ENCODE measurements at places on chromosomes 12 and 14.

- no peak for DNase-seq
Measured at GRCh38 chr12:105476616-105477015, 146.1 kb downstream of the C12orf75 start.

- DNase-seq = no peak
Measured at GRCh38 chr12:42744539-42745182, 155.1 kb upstream of the PRICKLE1 start.

DNA sequence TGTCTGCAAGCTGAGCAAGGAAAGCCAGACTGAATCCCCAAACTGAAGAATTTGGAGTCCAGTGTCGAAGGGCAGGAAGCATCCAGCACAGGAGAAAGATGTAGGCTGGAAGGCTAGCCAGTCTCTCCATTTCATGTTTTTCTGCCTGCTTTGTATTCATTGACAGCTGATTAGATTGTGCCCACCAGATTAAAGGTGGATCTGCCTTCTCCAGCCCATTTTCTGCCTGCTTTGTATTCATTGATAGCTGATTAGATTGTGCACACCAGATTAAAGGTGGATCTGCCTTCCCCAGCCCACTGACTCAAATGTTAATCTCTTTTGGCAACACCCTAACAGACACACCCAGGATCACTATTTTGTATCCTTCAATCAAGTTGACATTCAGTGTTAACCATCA lies 85.3 kb downstream of the PLBD1 start:
- no peak for DNase-seq

GRCh38 chr12:131758016-131758739 lies 47.3 kb downstream of the SFSWAP start:
- DNase-seq = no peak

DNA sequence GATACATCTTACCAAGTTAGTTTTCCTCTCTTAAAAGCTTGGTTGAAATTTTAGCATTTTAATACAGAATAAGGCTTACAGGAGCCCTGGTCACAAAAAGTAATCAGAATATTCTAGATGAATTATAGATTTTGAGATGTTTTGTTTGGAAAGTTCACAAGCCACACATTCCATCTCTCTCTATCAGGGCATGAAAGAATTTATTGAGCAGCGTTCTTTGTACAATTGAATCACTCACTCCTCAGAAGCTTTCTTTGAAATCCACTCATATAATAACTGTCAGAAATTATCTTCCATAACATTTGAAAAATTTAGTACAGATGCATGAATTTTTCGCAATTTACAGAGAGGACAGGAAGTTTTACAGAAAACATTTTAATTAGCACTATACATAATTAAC lies 938.6 kb upstream of the MDGA2 start:
- no peak for DNase-seq

DNA sequence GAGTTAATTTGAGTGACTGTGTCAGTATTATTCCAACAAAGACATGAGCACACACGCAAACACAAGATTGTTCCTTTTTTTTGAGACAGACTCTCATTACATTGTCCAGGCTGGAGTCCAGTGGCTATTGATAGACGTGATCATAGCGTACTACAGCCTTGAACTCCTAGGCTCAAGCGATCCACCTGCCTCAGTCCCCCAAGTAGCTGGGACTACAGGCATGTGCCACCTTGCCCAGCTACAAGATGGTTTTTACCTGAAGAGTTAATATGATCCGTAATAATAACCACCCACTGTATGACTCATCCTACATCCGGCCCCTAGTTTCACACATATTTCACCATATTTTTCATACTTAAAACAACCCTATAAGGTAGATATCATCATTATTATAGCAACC lies 26.8 kb downstream of the BCAT1 start:
- no peak for DNase-seq

- DNase-seq = peak; percentile 25
Measured at GRCh38 chr12:111503116-111503515, 96.0 kb downstream of the ATXN2 start.

DNA sequence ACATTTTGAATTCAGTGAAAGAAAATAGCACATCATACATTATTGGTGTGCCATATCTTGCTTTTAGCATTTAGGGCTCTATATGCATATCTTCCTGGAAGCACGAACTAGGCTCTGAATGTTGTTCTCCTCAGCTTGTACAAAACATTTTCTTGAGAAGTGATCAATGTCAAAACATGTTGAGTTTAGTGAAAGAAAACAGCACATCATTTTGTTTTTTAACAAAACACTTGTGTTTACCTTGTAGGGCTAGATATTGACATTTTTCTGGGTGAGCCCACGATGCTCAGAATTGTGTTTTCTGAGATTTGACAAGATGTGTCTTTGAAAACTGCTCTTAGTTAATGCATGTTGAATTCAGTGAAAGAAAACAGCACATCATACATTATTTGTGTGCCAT lies 81.0 kb downstream of the ASCL4 start:
- DNase-seq = no peak

DNA sequence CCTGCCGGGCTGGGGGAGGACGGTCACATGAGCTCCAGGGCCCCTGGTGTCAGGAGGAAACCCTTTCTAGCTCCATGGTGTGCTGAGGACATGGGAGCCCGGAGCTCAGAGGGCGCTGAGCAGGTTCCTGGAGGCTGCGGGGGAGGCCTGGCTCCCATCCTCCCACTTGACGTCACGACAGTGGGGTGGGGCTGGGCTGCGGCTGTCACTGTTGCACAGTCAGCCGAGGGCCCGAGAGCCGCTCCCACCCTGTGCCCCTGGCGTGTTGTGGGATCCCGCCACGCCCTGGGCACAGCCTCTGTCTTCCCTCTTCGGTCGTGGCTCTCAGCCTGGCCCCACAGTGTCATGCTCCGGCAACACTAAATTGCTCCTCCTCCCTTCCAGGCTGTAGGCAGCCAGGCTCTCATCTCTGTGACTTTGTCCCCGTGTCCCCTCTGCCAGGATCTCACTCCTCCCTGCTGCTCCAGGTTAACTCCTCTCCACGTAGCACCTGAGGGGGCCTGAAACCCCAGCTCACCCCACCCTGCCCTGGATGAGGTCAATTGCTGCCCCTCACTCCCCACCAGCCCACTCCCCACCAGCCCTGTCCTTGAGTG lies 33.0 kb downstream of the BEGAIN start:
- no peak for DNase-seq

GRCh38 chr14:73602994-73603393 lies 9.3 kb upstream of the ACOT6 start:
- DNase-seq = no peak

GRCh38 chr12:77619425-77619824 lies 211.3 kb upstream of the NAV3 start:
- DNase-seq = no peak

DNA sequence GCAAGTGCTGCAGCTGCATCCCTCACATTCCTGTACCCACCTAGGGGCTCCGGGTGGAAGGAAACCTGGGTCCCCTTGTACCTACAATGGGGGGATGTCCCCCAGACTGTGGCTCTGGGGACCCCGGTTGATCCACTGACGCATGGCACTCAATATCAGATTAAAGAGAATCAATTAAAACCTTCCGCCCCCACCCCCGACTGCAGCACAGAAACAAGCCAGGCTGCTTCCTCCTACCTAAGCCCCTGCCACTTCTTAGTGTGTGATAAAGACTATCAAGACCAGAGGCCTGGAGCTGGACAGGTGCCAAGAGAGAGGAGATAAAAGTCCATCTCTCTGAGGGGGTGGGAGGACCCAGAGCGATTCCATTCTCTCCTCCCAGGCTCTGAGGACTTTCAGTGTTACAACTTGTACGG lies 28.2 kb upstream of the RPLP0 start:
- no peak for DNase-seq

DNA sequence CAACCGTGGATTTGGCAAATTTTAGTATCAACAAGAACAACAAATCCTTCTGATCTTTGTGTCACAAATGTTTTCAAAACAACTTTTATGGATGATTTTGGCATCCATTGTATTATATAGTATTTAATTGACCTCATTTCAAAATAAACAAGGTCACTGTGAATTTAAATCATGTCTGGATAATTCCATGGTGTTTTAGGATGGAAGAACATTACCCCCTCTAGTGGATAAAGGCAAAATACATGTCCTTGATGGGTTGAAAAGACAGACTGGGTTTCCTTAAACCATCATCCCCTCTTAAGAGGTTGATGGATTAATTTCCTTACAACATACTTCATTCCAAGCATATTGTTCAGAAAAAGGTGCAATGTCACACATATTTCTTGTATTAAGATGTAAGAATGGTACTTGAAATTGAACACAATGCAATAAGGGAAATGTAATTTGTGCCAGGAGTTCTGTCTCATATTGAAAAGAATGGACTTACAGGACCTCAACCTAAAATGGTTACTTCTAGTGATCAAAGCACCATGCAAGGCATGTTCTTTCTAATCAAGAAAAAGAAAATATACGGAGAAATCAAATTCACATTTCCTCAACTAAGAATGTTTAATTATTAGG lies 352.0 kb downstream of the BCAT1 start:
- no peak for DNase-seq

DNA sequence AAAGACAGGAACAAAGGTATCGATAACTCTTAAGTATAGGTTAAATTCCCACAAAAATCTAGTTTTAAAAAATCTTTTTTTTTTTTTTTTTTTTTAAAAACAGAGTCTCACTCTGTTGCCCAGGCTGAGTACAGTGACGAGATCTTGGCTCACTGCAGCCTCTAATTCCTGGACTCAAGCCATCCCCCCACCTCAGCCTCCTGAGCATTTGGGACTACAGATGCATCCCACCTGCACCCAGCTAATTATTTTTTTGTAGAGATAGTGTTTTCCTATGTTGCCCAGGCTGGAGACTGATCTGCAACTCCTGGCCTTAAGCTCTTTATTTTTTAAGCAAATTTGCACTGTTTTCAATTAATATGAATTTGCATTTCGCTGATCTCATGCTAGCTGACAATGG lies 9.8 kb downstream of the PSEN1 start:
- DNase-seq = no peak

DNA sequence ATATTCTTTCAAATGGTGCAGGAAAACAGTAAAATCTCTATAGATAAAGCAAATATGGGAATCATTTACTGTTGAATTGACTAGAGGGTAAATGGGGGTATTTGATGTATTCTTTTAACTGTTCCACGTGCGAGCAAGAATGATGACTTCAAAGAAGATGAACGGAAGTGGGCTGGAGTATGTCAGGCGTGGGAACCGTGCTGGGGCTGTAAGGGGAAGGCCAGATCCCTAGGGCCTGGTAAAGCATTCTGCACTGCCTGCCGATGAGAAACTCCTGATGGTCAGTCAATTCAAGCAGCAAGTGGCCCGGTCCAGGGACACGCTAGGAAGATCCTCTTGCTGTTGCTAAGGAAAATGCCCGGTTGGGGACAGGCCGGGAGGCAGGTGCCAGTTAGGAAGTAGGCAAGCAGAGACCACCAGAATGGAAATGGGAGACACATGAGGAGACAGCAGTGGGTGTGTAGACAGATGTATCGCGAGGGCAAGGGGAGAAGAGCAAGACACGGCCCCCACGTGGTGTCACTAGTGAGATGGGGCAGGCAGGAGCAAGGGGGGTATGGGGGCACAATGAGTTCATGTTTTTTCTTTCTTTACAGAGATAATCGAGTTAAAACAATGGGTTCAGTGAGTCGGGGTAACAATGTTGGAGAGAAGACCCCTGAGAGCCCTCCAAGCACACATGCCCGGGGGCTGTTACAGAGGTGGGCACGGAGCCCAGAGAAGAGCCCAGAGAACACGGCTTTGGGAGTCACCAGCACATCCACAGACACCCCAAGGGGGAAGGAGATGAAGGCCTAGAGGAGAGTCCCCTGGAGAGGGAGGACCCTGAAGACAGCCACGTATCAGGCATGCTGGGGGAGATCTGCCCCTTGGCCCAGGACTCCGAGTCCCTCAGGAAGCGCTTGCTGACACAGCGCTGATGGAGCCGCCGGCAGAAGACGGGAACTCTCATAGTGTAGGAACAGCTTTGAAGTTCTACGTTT lies 37.2 kb downstream of the FBXO21 start:
- DNase-seq = no peak

DNA sequence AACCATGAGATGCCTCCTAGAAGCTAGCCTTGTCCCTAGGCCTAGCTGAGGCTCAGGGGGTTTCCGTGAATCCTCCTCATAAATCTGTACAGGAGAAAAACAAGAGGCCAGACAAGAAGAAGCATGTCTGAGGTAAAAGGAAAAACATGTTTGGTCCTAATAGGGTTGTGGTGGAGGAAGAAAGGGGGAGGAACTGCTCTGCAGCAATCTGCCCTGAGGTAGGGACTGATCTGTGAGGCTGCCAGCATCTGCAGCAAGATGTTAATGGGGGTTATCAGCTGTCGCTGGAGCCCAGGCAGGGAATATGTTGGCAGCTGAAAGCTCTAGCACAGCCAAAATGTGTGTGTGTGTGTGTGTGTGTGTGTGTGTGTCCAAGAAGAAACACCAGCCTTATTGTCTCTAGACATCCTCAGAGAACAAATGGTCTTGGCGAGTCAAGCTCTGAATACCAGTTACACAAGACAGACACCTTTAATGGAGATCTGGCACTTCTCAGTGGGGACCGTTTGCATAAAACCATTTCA lies 218.5 kb downstream of the NUAK1 start:
- no peak for DNase-seq

GRCh38 chr12:89212339-89212771 lies 139.9 kb downstream of the DUSP6 start:
- DNase-seq = no peak

- no peak for DNase-seq
Measured at GRCh38 chr14:89207925-89208328, 209.1 kb downstream of the FOXN3 start.

- DNase-seq = no peak
Measured at GRCh38 chr12:52049286-52049685, 2.0 kb upstream of the NR4A1 start.

DNA sequence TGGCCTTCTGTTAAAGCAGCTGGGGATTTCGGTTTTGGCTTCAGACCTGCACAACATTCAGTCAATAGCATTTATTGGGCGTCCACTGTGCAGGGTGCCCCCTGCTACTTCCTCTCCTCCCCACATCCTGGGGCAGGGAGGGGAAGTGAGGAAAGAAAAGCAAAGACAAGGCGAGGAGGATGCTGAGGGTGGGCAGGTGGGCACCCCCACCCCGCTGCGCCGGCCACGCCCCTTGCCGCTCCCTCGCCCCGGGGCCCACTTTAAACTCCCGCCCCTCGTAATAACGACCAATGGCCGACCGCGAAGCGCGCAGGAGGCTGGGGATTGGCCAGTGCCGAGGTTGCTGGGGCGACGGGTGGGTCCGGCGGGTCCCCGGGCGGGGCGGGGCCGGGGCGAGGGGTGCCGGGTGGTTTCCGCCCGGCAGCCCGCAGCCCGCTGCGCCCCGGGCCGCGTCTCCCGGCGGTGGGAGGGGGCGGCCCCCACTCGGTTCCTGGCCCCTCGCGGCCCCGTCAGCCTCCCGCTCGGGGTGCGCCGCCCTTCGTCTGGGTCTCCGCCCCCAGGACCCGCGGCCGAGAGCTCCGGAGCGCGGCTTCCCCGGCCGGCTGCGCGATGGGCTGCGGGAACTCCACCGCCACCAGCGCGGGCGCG lies at the start of gene C12orf75:
Gene C12orf75, plus strand, starts transcription at position 409 of the 648 bp plus-strand sequence. Its CDS starts 201 bp downstream, at position 610.
- DNase-seq = peak; percentile 59

- DNase-seq = no peak
Measured at GRCh38 chr14:65211341-65211987, 109.1 kb upstream of the MAX start.

DNA sequence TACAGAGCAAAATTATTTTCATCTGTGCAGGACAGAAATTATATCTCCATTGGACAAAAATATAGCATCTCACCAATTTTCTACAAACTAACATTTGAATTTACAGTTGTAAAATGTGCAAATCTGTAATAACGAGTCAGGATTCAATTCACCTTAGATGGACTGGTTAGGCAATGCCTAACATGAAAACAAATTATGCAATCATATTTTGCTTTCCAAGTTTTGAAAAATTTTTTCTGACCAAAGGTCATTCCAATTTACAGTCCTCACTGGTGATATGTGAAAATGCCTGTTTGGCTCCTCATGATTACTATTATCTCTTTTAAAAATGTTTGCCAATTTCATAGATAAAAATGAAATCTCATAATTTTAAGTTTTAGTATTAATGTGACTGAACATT lies 6.5 kb upstream of the CPM start:
- DNase-seq = no peak
